ENCODE measurements at places on chromosomes 16 and 17.

- no peak for DNase-seq
Measured at GRCh38 chr16:64225036-64225435, 896.8 kb downstream of the CDH11 start.

- peak; percentile 93 for DNase-seq
Measured at GRCh38 chr16:85888405-85889331, 10.3 kb upstream of the IRF8 start.

DNA sequence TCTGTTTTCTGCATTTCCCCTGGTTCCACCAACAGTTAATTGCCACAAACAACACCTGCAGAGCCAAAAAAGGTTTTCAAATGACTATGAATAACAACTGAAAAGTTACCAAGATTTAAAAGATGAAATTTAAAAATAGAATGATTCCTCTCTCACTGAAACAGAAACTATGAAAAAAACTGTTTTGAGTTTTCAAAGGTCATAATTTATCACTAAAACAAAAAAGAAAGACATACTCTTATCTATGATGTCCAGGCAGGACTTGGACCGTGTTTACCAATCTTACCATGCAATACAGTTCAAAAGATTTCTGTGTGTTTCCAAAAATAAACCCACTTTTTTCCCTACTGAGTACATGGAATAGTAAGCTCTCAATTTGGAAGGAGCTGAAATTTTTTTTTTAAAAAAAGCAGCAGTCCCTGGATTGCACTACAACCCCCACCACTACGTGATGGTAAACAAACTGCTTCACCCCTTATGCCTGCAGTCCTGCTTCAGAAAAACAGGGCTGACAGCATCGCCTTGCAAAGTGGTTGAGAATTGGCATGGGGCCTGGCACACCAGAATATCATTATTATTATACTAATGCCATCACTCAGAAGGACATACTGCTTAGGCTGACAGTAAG is 8.5 kb downstream of the TXNDC11 start:
- no peak for DNase-seq

DNA sequence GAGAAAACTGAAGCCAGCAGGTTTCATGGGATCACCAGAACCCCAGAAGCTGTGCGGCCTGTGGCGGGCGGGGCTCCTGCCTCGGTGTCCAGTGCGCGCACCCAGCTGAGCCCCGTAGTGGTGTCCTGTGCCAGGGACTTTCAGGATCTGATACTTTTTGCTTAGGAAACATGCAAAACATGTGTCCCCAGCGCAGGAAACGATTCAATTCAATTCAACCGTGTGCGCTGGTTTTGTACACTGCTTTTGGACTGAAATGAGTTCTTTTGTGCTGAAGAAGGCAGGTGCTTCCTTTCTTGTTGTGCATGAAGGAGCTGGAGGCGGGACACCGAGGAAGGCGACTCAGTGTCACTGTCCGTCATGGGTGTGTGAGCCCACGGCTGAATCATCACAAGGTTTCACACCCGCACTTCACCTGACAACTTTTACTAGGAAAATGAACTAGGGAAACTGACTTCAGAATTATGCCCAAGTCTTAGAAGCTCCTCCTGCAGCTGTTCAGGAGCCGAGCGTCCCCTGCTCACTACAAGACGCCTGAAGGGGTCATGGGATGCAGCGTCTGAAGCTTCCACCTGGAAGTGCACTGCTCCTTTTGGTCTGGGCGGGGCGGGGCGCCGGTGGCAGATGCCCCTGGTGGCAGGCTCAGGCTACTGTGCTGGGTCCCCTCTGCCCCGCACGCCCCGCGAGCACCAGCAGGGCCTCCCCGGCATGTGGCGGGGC is 31.4 kb upstream of the ZNF750 start:
- no peak for DNase-seq

GRCh38 chr16:9297437-9298113 is 206.1 kb downstream of the HAPSTR1 start:
- DNase-seq: peak; percentile 9

DNA sequence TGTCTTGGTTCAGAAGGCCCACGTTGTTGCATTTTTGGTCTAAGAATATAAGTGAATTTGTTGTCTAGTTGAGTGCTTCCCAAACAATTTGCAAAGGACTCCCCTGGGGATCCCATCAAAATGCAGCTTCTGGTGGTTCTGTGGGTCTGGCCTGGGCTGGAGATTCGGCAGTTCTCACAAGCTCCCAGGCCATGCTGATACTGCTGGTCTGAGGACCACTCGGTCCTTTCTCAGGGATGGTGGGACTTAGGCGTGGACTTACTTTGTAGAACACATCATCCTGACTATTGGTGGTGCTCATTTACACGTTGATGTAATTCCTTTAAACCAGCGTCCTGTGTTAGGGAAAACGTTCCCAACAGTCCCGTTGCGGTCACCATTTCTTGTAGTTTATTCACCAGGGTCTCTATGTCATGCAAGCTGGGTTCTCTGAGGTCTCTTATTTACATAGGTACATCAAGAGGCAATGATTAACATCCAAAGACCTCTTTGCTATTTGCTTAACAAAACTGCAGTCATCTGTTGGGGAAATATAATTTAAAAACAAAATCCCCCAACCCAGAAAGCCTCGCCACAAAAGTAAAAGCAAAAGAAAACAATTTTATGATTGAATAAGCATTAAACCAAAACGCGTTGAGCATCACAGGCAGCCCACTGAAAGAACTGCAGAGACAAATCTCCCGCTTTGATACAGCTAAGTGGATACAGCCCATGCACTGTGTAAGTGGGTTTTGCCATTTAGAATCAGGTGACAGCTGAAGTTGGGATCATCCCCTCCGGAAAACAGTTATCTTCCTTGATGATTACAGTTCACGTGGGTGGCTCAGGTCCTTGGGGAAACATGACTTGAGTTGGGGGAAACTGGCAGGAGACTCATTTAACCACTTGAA is 39.0 kb upstream of the SEC14L1 start:
- DNase-seq: no peak

- peak; percentile 40 for DNase-seq
Measured at GRCh38 chr17:40219594-40220338, 662 bp downstream of the WIPF2 start.
